ENCODE measurements at places on chromosomes 1 and 21.

- DNase-seq = no peak
Observed at GRCh38 chr1:6911974-6912373, 126.7 kb downstream of the CAMTA1 start.

DNA sequence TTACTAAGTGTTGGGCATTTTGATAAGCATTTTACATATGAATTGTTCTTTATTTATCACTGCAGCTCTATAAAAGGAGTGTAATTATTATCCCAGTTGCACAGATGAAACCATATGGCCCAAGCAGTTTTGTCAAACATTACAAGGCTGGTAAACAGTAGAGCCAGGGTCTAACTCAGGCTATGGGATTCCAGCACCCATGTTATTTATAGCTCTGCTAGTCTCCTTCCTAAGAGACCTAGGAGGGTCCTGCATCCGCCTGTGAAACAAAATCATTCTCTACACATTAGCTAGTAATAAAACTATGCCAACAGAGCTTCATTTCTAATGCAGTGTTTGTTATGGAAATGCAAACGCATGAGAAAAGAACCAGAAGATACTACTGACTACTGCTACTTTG lies 58.6 kb downstream of the IL23R start:
- no peak for DNase-seq

DNA sequence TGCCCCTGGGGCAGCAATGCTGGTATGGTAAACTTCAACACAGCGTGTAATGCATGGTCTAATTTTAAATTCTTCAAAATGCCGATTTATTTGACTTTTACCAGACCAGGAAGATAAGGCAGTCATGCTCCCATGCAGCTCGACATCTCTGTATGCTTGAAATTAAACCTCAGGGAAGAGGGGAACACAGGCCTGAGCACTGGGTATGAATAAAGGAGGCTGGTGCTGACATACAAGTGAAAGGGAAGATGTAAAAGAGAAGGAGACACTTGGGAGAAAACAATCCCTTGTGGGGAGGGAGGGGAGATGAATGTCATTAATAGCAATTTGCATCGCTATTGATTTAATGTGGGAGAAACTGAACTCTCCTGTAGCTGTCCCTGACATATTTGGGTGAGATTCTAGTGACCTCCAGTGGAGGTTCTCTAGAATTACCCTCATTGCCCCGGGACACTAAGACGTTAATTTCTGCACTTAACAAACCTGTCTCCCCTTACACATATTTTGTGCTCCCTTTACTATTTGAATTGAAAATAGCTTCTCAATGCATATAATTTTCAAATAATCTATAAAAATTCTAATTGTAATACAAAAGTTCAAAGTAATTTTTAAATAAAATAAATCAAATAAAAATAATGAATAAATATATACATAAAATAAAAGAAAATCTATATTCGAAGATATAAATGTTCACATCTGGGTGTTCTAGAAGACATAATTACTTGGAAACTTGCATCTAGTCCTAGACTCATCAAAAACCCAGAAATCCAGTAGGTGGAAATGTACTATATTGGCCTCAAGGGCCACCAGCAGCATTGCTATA lies 283.1 kb downstream of the LMX1A start:
- peak; percentile 61 for DNase-seq

DNA sequence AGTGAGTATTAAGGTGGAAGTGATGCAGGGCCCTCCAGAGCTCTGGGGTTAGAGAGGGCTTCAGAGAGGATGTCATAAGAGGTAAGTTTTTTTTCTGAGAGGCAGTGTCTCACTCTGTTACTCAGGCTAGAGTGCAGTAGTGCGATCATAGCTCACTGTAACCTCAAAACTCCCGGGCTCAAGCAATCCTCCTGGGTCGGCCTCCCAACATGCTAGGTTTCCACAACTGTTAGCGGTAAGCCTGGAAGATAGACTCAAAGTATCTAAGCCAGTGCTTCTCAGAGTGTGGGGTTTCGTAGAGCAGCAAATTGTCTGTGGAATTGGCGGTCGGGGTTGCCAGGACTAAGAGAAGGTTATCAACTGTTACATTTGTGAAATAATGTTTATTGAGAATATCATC lies 18.6 kb upstream of the IGSF3 start:
- DNase-seq = no peak

DNA sequence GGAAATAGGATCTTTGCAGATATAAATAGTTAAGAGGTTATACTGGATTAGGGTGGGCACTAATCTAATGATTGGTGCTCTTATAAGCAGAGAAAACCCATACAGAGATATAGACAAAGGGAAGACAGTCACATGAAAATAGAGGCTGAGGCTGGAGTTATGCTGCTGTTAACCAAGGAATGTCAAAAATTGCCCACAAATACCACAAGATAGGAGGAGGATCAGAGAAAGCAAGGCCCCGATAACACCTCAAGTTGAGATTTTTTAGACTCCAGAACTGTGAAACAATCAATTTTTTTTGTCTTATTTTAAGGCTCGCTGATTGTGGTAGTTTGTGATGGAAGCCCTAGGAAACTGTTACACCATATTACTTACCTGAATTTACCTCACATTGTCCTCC lies 513.2 kb downstream of the COL11A1 start:
- DNase-seq = no peak

DNA sequence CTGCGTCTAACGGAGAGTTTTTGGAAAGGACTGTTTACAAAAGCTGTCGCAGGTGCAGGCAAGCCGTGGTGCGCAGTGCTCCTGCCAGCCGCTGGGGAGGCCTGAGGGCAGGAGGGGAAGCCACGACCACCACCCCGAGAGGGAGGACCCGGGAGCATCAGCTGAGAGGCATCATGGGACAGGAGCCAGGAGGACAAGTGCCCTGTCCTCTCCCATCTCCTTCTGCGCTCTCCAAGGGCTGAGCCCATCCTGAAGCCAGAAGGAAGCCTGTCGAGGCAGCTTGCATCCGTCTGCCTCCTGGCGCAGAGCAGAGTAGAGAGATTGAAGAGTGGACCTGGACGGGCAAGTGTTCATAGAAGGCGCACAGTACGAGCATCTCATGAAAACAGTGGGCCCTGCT lies 310.9 kb downstream of the KIF26B start:
- no peak for DNase-seq

DNA sequence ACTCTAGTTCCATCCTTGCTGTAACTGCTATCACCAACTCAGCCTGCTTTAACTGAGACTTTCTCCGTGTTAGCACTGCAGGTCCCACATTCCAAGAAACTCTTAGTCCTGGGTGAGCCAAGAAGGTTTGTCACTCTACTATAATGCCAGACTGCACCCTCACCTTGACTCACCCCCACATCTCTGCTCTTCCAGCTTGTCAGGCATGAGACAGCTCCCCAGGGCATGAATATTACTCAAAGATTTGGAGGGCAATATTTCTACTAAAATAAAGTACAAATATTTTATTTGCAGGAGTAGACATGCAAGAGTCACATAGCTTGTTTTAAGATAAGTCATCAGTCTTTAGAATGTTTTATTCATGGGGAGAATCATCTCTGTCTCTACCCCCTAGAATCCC lies 110.2 kb downstream of the MATN1 start:
- no peak for DNase-seq

- DNase-seq = no peak
Observed at GRCh38 chr1:233242827-233243483, 52.6 kb downstream of the PCNX2 start.

- DNase-seq = no peak
Observed at GRCh38 chr1:2406451-2407041, 5.8 kb downstream of the PEX10 start.

DNA sequence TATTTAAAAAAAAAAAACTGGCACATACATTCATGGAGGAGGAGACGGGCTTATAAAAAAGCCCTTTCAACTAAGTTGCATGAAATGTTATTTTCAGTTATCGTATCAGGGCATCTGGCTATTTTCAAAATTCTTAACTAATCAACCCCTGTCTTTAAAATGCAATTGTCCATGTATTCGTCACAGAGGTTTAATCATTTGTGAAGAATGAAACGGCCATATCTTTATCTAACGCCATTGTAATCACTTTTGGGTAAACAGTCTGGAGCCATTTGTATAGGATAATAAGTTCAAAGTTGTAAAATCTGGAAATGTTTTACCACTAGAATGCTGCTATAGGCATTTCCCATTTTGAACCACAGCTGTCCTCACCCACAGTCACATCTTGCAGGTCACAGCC lies 30.4 kb downstream of the SLC30A10 start:
- no peak for DNase-seq

DNA sequence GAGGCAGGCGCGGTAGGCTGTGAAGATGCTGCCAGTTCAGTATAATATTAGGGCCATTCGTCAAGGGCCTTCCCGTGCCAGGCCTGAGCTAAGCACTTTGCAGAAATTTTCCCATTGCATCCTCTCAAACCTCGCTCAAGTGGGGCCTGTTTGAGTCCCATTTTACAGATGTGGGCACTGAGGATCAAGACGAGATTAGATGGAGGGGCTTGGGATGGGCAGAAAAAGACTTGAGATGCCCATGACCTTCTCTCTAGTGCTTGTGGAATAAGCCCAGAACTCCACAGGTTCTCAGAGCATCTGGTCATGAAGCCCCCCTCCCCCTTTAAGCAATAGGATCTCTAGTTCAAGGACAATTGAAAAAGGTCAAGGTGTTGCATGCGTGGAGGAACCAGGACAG lies 9.9 kb downstream of the EPHA8 start:
- no peak for DNase-seq

GRCh38 chr21:14846621-14847020 lies 218.2 kb downstream of the NRIP1 start:
- no peak for DNase-seq

GRCh38 chr21:42543106-42543847 lies 29.6 kb downstream of the SLC37A1 start:
- no peak for DNase-seq

GRCh38 chr1:229440851-229441537 lies 7.1 kb upstream of the ACTA1 start:
- DNase-seq = peak; percentile 84

- DNase-seq = peak; percentile 45
Observed at GRCh38 chr1:11838349-11839272, 9.0 kb downstream of the NPPA start.

GRCh38 chr1:212055333-212055732 lies 19.8 kb downstream of the DTL start:
- no peak for DNase-seq
